ENCODE measurements at places on chromosomes 1 and 21.

DNA sequence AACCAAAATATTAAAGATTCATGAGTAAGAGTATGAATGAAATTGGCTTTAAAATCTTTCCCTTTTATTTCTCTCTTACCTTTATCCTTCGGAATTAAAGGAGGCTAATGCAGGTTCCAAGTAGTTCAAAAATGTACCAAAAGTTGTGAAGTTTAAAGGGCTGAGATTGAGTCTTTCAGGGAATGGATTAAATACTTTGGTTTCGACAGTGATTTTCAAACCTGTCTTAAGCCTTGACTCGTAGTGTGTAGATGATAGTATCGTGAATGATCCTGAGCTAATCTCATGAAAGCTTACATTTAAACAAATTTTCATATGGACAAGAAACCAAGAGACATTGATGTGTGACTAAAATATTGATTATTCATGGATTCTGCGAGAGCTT is 66.9 kb downstream of the DYRK1A start:
- DNase-seq, result no peak

DNA sequence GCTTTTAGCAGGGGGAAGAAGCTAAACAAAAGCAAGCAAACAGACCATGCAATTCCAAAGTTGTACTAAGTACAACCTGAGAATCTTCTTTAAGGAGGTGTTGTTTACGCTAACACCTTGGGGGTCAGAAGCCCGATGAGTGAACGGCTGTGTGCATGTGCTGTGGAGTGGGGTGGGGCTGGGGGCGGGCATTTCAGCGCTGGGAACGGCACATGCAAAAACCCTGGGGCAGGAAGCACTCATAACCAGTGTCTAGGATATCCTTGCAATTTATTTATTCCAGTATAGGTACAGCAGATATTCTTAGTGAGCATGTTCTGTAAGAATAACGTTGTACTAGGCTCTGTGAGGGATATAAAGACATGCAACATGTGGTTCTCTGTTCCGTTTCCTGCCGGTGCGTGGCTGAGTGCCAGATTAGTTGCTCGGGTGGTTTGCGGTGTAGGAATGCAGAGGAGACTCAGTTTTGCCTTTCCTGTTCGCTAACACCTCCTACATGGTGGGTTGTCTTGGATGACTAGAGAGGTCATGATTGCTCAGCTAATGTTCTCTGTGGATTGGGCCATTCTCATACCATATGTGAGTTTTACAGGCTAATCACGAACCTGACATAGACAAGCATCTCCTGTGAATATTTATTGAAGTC is 3.7 kb downstream of the FASLG start:
- DNase-seq, result peak; percentile 7

DNA sequence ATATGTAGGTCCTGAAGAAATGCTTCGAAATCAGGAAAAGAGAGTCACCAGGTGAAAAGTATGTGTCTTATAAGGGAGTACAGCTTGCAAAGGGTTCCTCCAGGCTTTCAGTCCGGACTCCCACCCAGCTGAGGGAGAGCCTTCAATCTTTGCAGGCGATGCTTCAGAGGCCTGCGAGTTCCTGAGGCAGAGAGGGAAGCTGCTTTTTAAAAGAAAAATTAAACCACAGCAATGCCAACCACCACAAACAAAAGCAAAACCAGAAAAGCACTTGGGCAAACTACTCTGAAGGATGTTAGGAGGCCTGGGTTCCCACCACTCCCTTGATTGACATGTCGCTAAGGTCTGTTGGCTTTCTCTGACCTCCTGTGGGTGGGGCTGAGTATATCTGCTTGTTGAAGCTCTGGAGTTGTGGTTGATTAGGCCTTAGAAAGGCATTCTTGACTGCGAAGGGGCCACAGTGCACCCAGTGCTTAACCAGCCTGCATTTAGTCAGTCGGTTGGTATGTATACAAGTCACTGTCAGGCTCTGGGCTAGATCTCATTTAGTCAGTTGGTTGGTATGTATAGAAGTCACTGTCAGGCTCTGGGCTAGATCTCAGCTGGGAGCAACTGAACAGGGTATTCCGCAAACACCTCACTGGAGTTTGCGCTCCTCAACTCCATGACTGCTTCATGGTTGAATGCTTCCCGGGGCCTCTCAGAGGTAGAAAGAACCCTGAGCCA is 1.2 kb downstream of the NIPAL3 start:
- DNase-seq, result peak; percentile 71

DNA sequence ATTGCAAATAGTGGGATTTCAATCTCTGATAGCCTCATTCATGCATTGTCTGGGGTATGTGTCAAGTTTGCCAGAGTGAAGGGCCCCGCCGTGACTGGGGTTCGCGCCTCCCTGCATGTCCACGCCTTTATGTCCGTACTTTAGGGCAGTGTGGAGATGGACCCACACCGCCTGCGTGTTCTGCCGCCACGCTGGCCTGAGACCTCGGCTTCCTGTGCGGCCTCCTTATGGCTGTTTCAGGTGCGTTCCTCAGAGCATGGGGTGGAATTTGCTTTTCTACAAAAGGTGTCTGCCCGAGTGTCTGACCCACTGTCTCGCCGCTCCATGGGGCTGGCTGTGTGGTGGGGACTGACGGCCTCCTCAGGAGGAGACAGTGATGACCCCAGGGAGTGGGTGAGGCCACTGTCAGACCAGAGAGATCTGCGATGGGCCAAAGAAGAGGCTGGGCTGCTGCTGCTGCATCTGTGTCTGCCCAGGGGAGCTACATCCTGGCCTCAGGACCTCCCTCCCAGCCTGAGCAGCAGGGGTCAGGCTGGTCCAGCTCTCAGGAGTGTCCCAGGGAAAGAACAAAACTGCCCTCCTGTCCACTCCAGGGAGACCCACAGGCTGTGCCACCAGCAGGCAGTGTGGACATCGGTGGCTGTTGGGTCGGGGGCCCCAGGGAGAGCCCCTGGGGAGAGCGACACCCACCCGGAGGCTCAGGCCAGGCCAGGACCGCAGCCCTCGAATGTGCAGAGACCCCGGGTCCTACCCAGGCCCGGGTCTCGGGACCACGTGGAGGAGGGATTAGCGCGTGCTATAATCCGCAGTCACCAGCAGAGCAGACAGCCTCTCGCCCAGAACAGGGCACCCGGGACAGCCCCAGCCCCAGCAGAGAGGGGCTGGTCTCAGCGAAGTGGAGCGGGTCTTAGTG is 9.8 kb upstream of the SLC19A1 start:
- no peak for DNase-seq

GRCh38 chr21:14881863-14882499 is 182.8 kb downstream of the NRIP1 start:
- no peak for DNase-seq

- DNase-seq, result no peak
Measured at GRCh38 chr1:213772128-213773063, 215.4 kb upstream of the PROX1 start.

GRCh38 chr1:239593527-239593926 is 207.2 kb downstream of the CHRM3 start:
- no peak for DNase-seq

GRCh38 chr1:9836632-9836960 is 12.8 kb upstream of the CLSTN1 start:
- DNase-seq, result peak; percentile 41

- no peak for DNase-seq
Measured at GRCh38 chr1:46131093-46131492, 1.3 kb downstream of the PIK3R3 start.

GRCh38 chr1:220761688-220762427 is 13.7 kb downstream of the MTARC2 start:
- DNase-seq, result no peak

DNA sequence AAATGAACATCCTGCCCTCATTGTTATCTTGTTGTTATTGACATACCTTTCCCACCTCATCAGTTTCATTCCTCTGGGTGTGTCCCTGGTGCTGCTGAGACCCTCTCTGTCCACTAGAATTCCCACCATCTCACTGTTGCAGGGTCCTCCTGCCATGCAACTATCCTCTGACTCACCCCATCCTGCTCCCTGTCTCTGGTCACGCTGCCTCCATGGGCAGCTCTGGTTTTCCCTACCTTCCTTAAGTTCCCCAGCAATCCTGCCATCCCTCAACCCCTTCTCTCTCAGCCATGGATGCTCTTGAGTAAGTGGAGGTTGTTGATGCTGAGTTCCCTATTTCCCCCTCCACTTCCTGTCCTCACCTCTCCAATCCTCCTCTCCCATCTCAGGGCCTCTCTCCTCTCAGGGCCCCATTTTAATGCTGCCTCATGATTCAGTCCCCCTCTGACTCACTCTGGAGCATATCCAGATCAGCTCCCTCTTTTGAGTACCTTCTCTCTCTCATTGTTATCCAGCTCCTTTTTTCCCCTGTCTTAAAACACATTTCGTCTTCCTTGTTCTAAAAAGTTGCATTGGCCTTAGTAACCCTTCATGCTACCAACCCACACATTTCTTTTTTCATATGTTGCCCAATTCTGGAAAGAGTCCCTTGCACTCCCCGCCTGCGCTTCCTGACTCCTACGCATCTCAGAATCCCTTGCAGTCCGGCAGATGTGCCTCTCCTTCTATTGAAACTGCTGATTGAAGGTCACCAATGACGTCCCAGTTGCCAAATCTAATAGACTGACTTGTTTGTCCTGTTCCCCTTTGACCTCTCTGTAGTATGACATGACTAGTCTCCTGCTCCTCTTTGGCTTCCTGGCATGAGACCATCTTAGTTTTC is 92.0 kb downstream of the CNIH3 start:
- DNase-seq, result no peak

DNA sequence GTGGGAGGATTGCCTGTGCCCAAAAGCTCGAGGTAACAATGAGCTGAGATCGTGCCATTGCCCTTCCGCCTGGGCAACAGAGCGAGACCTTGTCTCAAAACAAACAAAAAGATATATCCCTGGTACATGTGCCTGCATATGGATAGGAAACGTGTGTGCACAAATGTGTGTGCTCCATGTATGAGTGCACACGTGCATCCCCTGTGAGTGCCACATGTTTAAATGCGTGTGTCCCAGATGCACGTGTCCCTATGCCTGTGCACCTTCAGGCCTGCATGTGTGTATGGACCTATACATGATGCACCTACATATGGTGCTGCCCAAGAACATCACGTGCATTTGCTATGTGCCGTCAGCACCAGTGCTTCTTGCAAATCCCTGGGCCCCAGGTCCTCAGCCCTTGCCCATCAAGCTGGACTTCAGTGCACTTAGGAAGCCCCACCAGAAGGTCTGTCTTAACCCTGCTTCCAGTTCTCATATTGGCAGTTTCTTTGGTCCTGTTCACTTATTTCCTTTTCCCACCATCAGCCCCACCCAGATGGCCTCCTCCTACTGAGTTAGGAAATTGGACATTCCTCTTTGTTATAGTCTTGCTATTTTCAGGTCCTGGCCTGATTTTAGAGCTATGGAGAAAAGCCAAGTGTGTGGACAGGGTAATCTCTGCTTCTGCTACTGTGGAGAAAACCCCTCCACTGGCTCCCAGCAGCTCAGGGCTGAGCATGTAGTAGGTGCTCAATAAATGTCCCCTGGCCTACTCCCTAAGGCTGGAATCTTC is 15.4 kb downstream of the TIE1 start:
- DNase-seq, result no peak

GRCh38 chr1:172269084-172269483 is 151.4 kb upstream of the C1orf105 start:
- no peak for DNase-seq

- peak; percentile 39 for DNase-seq
Measured at GRCh38 chr1:4023678-4024077, 123.6 kb upstream of the C1orf174 start.

DNA sequence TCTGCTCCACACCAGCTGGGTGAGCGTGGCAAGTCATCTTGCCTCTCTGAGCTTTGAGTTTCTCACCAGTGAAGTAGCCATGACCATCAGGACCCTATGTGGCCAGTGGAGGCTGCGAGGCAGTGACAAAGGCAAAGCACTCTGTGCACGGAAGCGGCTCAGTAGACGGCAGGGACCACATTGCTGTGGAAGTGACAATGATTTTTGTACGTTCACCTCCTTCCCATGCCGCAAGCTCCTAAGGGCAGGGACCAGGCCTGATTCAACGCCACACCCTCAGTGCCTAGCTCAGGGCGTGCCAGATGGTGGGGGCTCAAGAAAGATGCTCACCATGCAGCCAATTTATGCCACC is 210.5 kb downstream of the MATN1 start:
- DNase-seq, result no peak

DNA sequence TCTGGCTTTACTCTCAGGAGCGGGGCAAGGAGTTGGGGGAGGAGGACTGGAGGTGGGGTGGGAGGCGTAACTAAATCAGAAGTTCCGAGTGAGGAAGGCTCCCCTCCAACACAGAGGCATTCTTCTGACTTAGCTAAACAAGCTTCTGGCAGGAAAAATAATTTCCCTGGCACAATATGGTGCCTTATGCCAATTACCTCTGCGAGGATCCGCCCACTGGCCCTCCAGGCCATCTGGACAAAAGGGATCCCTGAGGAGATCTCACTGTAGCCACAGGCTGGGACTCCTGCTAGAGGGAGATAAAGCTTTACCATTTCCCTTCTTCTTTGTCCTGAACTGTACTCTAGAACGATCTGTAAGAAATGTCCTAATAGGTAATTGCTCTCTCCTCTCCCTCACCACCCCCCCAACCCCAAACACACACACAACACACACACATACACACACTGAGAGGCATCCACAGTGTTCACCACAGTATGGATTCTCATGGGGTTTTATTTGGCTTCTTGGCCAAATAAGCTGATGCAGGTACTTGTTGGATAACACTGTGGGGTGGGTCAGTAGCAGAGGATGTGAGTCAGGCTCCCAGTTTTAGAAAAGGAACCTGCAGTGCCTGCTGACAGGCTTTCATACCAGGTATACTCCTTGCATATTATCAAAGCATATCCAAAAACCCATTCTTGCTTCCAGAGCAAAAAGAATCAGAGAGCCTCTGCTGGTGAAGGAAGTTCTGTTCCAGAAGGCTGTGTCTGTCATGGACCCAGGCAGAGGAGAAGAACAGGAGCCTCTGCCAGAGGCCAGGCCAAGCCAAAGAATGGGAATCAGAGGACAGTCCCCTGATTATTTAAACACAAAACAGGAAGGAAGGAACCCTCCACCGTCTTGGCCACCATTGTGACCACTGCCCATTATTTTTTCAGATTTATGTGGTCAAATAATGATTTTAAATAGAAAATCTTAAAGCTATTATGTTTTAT is 169.1 kb downstream of the C1orf21 start:
- no peak for DNase-seq

- no peak for DNase-seq
Measured at GRCh38 chr1:57623039-57623790, 199.4 kb upstream of the DAB1 start.

DNA sequence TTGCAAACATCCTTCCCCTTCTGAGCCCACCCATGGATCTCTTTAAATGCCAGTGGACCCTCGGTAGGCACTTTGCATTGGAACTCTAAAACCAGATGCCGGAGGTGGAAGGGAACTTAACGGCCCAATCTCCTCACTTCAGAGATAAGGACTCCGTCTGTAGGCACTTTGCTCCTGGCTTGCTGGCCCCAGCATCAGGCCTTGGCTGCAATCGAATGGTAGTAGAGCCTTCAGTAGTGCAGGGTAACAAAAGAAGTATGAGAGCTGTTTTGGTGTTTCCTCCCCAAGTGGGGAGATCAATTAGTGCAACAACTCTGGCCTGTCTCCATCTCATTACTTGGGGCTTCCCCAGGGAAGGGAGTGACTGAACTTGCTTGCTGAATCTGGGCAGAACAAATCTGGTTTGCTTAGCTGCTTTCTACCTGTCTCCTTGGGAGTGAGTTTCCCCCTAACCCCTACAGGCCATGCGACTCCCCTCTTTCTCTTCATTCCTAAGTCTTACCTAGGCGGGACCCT is 70.8 kb downstream of the TENT5C start:
- DNase-seq, result no peak

GRCh38 chr21:15018382-15018781 is 46.4 kb downstream of the NRIP1 start:
- DNase-seq, result no peak
